Activated CD4-positive, alpha-beta T cell treated with anti-CD3 and anti-CD28 coated beads for 36 hours (primary cell): ENCODE measurements at places on chromosomes 12 and 14. TPM values are rescaled to one million over a fixed set of nuclear protein-coding genes. Genes with fewer than 3 reads are reported as not detected.

DNA sequence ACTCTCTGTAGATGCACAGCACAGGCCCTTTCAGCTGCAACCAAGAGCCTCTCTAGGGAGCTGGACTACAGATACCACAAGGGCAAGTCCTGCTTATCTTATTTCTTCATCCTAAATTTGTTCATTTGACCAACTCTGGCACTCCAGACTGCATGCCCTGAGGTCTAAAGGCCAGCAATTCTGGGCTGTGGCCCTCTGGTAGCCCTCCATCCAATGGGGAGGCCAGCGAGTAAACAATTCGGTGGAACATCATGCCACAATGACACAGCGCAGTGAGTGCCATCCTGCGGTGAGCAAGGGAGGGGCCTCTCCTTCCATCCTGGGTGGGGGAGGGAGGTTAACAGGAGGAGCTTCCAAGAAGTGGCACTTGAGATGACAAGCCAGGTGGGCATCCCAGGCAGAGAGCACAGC, 652 bp upstream of the SELPLG start:
- peak; percentile 78 for DNase-seq

GRCh38 chr12:64192644-64193444, 29.3 kb downstream of the KICS2 start:
- no peak for DNase-seq

DNA sequence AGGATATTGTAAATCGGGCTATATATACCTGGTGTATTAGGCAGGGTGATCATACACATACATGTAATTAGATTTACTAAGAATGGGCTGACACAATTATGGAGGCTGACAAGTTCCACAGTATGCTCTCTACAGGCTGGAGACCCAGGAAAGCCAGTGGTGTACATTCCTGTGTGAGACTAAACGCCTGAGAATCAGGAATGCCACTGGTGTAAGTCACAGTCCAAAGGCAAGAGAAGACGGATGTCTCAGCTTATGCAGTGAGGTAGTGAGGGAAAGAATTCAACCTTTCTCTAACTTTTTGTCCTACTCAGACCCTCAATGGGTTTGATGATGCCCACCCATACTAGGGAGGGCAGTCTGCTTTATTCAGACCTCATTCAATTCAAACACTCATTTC, 57.1 kb downstream of the METTL25 start:
- DNase-seq, result no peak

DNA sequence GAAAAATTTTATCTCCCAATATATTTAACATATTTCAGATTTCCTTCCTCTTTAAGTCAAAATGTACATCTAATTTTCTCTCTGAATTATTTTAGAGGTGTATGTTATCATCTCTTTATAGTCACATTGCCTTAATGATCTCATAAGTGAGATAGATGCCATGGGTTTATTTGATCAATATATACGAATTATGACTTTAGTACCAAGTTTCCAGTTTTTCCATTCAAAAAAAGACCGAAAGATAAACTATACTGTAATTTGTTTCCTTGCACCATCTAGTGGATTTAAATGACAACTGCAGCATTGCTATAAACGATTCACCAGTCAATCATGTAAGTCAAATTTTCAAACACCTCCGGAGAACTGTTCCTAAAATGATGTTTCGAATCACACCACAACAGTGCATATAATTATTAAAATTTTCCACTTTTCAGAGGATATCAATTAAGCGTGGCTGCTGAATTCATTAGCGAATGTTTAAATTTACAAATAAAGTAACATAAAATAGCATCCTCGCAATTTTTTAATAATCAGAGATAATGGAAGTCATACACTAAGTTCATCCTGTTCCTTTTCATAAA, 419 bp upstream of the ATXN7L3B start:
- DNase-seq, result no peak

GRCh38 chr12:55940065-55940732, 9.2 kb downstream of the DGKA start:
- DNase-seq, result peak; percentile 90

- DNase-seq, result no peak
These were observed 59.6 kb downstream of the PRKD1 start for GRCh38 chr14:29868000-29868399.

- DNase-seq, result no peak
These were observed 9.9 kb downstream of the FOXA1 start for GRCh38 chr14:37585101-37585511.

- DNase-seq, result peak; percentile 85
These were observed 23.5 kb downstream of the DCAF5 start for GRCh38 chr14:69129264-69129880.

DNA sequence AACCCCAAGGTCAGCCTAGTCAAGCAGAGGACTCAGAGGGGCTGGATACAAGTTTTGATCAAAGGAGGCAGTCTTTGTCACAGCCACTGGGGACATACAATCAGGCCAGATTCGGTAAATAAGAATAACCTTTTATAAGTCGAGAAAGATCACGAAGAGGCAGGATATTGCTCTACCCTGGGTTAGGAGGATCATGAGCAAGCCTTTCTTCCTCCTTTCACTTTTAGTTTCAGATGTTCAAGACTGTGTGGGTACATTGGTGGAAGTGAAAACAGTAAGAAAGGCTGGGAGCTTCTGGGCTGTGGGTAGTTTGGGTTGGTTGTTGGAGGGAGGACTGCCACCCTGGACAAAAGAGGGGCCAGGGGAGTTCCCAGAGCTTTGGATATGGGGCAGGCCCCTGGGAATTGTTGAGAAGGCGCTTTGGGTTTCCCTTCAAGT, 127.7 kb downstream of the SNAPC1 start:
- peak; percentile 49 for DNase-seq

- DNase-seq, result no peak
These were observed 524.2 kb downstream of the TMTC2 start for GRCh38 chr12:83210933-83211332.

DNA sequence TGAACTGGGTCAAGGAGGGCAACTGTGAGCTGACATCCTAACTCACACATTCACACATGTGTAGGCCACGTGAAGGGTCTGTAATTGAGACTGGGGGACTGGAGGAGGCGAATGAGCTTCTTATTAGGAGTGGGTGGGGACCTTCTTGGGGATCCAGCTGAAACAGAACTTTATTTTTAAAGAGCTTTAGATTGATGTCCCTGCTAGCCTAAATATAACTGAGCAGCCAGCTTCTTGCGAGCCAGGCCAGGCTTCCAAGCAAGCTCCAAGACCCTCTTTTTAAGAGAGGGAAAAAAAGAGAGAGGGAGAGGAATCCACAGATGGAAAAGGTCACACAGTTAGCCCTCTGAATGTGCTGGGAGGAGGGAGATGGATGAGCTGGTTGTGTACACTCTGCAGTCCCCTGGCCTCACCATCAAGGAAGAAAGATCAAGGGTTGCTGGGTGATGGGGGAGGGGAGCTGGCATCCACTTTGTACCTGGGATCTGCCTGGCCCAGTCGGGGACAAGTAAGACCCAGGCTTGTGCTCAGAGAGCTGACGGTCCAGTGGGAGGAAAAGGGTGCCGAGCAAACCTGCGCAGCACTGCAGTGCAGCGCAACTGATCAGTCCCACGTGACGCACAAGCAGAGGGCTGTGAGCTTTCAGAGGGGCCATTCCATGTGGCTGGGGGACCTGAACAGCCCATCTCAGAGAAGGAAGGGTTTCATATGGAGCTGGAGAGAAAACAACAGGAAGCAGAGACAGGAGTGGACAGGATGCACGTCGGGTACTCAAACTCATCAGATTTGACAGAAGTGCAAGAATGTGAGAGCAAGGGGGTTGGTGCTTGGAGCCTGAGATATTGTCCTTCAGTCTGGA, 154.5 kb downstream of the ZFP36L1 start:
- no peak for DNase-seq

DNA sequence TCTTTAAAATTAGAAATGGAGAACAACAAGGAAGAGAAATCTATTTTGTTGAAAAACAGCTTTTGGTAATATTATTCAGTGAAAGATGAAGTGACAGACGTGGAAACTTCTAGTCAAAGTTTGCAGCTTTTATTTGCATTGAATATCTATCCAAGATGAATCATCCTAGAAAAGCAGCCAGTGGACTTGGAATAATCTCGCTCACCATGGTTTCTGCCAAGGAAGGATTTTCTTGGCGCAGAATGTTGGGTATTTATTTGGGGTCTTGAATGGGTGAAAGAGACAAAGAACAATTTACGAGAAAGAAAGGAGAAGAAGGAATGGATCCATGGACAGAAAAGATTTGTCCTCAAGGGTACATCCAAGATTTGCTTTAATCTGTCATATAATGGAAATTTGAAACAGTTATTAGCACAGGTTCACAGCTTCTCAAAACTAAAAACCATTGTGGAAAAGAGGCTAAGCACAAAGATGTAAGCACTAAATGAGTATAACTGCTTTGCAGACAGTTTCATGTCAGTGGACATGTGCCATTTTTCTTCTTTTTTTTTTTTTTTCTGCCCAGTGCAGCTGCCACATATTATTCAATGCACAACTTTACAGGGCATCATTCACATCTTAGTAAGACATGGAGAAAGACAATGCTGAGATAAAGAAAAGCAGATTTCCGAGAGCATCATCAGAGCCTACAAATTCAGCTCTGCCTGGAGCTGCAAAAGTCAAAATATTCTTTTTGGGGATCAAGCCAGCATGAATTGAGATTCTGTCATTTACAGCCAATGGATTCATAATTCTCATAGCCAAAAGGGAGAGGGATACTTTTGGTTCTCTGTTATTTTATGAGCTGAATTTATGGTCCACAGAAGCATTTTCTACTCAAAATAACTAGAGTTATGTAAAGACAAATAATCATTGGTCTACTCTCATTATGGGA, 333.7 kb downstream of the DAD1 start:
- no peak for DNase-seq

DNA sequence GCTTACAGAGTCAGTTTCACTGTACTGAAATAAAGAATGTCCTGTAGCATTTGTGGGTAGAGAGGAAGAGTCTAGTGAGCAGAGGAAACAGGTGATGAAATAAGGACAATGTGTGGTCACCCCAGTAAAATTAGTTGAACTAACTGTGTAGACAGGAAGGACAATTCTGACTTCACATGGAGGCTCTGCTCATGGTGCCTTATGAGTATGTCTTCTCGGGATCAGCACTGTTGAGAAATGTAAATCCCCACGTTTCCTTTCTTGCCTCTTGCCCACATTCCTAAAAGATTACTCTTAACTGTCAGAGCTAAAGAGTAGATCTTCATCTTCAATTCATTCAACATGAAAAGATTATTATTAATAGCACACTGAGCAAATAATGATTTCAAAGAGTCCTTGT, 113.2 kb upstream of the FLRT2 start:
- no peak for DNase-seq

DNA sequence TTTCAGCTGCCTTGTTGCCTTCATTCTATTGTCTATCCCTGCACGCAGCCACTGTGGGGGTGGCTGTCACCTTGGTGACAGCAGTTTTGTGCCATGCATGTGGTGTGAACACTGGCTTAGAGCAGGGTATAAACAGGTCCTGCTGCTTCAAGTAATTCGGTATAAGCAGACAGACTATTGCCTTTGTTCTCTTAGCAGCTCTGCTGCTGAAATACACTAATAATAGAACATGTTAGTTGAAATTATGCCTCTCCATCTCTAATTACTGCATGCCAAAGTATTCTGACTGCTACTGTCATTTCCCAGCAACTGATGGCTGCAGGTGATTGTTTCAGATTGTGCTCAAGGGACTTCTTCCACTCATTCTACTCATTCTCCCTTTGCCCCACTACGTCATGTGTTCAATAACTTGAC, 34.6 kb downstream of the PTPRO start:
- DNase-seq, result no peak

DNA sequence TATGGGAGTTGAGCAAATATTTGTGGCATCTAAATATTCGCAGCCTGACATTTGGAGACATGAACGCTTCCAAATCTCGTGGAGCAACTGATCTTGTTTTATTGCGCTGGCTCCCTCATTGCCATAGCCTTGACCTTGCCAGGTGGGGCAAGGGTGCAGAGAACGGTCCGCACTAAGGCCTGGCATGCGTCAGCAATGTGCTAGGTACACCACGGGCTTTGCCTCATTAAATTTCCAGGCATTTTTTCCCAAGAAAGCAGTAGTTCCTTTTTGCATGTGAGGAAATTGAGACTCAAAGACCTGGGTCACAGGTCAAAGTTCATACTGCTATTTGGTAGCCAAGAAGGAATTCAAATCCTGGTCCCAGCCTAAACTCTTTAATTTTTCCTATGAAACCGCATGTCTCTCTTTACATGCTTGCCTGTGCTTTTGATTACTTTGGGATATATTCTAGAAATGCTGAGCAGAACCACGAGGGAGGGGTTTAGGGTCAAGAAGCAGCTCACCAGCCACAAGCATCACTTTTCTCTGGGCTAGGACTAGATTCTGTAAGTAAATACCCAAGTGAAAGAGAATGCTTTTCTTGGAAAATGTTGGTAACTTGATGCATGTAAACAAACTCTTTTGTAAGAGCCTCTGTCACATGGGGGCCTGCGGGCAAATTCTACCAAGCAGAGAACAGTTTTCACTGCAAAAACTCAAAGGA, 891.6 kb downstream of the VRK1 start:
- DNase-seq, result no peak

DNA sequence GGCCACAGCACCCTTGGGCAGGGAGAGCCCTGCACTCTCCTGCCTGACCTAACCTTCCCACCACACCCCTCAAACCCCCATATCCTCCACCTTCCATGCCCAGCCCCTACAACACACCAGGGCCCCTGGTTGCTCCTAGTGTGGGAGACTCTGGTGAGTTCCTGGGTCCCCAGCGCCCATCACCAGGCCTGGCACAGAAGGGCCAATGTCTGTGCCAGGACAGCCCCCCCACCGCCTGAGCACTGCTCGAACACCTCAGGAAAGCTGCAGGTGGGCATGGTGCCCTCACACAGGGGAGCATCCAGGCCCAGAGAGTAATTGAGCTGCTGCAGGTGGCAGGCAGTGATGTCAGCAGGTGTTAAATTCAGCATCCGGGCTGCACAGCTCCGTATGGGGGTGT, 15.2 kb downstream of the ADCY6 start:
- no peak for DNase-seq

DNA sequence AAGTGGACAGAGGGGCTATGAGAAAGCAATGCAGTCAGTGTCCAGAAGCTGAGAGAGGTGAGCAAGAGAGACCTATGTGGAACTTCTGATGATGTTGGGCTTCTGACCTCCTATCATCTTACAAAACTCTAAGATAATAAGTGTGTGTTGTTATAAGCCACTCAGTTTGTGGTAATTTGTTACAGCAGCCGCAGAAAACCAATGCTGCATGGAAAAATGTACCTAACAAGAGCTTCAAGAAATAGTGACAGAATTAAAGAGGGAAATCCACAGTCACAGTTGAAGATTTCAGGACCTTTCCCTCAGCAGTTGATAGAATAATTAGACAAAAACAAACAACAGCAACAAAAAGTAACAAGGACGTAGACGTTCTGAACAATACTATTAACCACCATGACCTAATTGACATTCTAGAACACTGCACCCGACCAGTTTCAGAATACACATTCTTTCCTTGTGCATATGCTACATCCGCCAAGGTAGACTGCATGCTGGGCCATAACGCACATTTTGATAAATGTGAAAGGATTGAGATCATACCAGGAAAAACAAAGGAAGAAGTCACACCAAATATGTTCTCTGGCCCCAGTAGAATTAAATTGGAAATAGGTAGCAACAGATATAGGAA, 1.8 kb upstream of the EVL start:
- peak; percentile 62 for DNase-seq

Gene ZNF268
- 14.0 TPM for total RNA-seq

Gene KCNK10
- total RNA-seq, result not detected

Gene SLCO1B1
- total RNA-seq, result not detected

Gene CCDC177
- not detected for total RNA-seq

Gene ACSS3
- total RNA-seq, result not detected

Gene HSP90B1
- 384 TPM for total RNA-seq

Gene CKB
- total RNA-seq, result 4.0 TPM

Gene MCRS1
- 58.2 TPM for total RNA-seq

Gene JPH4
- not detected for total RNA-seq

Gene COPS7A
- 38.3 TPM for total RNA-seq

Gene PPP1R1A
- total RNA-seq, result not detected

Gene BIN2
- total RNA-seq, result 48.8 TPM

Gene PLEKHD1
- 0.05 TPM for total RNA-seq

Gene ZFYVE21
- 12.7 TPM for total RNA-seq

Gene SLC48A1
- 8.5 TPM for total RNA-seq
